Endothelial cell (in vitro differentiated cells): ENCODE measurements at places on chromosomes 16 and 17.

DNA sequence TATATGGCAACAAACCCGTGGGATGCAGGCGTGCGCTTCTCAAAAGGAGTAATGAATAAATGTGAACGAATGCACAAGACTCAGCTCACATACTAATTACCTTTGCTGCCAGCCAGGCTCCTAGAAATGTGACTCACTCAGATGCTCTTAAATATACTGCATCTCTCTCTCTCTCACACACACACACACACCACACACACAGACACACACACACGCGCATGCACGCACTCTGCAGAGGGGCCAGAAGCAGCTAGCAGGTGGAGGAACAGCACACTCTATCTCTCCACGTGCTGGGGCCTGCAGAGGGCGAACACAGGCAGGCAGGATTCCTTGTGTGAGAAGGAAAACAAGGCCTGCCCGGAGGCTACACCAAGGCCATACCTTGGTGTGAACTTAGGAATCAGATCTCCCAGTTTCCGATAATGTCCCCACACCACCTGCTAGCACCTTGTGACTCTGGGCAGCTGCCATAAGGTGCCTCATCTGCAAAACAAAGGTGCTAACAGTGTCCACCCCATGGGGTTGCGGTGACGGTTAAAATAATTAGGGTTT, 5.3 kb downstream of the GPRC5B start:
- no peak for DNase-seq

DNA sequence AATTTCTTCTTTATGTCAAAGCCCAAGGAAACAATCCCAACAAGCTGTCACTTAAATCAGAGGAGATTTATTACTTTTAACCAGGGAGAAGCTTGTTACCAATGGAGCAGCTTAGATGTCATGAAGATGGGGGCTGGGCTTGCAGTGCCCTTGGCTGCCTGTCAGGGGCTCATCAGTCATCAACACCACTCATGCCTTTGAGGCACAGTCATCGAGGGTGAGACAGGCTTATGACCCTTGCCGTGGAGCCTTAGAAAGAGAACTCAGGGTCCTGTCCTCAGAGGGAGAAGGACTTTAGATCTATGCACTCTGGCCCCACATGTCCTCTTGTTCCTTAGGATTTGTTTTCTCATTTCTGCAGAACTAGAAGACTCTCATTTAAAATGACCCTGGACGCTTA, 318.3 kb downstream of the CBLN1 start:
- DNase-seq: no peak

DNA sequence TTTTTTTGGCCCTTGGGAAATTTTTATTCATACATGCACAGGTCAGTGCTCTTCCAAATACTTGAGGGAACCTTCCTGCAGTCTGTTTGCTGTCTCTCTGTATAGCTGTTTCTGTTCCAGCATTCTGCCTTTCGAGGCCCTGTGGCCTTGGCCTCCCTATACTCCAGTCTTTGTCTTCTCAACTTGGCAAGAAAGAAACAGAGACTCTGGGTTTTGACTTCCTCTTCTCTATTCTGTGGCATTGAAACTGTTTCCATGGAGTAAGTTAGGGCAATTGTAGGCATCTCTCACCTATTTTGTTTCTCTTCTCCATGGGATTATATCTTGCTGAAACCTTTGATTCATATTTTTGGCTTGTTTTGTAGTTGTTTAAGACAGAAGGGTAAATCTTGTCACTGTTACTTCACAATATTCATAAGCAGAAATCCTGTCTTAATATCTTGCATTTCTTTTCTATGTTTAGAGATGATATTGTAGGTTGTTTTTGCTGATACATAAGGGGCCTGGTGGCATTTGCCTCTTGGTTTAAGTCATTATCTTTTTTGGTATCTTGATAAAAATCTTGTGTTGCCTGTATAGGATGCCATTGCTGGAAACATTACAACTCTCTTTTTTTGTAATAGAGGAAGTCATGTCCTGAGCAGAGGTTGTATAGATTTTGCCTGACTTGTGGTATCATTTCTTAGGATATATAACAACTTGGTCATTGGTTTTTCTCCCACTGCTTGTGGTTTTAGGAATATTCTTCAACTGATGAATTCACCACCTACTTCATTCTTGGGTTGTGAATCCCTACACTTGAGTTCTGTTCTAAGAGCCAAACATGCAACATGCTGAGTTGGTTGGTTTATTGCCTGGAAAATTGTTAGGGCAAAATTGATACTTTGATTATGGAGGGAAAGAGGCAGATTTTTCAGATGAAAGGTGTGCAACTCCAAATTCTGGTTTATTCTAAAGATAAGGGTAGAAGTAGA, 168.6 kb downstream of the FTO start:
- DNase-seq: no peak

DNA sequence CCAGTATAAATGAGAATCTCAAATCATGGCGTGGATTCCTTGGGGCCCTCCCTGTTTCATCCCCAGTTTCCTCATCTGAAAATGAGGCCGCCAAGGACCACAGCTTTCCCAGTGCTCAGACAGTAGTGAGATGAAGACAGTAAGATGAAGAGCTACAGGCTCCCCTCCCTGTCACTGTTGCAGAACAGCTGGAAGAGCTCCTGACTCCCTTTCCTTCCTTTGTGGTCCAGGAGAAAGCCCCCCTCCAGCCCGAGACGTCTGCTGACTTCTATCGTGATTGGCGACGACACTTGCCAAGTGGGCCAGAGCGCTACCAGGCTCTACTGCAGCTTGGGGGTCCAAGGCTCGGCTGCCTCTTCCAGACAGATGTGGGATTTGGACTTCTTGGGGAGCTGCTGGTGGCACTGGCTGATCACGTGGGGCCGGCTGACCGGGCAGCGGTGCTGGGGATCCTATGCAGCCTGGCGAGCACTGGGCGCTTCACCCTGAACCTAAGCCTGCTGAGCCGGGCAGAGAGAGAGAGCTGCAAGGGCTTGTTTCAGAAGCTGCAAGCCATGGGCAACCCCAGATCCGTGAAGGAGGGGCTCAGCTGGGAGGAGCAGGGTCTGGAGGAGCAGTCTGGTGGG, 3.0 kb upstream of the EFTUD2 start:
- DNase-seq: no peak

DNA sequence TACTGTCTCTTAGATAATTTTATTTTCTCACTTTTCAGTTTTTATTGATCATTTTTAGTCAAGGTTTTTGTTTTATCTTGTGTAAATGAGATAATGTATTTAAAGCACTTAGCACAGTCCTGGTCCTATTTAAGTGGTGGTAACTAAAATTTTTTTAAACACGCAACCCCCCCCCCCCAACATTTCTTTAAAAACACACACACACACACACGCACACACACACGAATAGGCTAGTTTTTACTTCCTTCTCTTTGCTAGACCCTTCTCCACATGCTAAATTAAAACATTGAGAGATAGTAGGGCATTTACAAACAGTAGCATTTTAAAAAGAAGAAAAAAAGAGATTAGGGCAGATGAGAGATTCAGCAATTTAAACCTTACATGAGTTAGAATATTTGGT, 5.0 kb downstream of the NFATC3 start:
- no peak for DNase-seq

GRCh38 chr17:10072556-10073425, 125.6 kb downstream of the GAS7 start:
- no peak for DNase-seq

GRCh38 chr16:16915771-16916170, 536.8 kb downstream of the NPIPA7 start:
- no peak for DNase-seq

DNA sequence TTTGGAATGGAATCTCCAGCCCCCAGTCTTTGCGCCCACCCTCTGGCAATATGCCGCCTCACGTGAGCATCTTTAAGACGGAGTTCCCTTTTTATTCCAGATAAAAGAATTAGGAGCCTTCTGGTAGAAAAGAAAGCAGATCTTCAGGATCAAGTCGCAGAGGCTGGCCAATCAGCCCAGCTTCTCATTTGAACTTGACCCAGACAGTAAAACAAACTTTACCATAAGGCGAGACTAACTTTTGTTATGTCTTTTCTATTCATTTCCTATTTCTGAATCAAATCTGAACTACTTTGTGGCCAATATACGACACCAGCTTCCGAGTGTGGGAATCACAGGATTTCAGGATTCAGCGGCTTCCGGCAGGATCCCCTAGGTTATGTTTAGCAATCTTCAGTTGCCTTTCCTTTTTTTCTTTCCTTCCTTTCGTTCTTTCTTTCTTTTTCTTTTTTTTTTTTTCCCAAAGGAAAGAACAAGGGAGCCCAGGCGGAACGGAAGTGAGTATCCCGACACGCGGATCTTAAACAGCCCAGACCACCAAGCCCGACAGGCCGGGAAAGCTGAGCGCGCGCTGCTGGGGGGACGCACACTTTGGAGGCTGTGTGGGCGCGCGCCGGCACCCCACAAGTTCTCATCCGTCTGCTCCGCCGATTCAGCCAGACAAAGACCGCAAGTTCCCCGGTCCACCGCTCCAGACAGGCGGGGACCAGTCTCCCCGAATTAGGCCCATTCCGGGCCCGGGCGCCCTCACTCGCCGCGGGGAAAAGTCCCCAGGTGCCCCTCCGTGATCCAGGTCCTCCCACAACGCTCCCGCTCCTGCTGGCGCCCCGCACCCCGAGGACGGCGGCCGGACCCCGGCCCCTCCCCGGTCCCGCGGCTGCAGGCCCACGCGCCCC, 633 bp downstream of the TBC1D16 start:
- peak; percentile 39 for DNase-seq

DNA sequence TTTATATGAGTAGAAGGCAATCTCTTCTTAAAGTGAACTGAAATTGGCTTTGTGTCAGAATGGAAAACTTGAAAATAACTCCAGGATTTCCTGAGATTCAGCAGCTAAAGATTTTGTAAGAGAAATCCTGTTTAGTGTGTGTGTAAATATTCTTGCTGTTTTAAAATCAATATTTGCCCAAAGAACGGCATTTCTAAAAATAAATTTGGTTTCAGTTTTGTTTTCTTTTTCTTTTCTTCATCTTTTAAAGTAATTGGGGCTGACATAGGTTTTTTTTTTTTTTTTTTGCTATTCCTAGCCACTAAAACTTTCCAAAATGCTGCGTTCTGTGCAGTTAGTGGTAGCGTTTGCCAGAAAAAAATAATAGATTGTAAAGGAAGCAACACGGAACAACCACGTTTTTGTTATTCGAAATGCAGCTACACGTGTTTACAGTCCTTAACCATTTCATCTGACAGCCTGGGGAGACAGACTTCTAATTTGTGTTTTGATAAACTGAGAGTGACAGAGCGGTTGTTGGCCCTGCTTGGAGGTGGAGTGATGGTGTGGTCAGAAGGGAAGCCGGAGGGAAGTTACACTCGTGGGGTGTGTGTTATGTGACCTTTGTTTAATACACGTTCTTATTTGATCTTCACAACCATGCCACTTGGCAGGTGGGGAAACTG, 21.6 kb upstream of the SMPD3 start:
- DNase-seq: no peak

GRCh38 chr16:30601966-30602365, 8.2 kb downstream of the ZNF689 start:
- DNase-seq: no peak

- no peak for DNase-seq
These were observed 27.8 kb downstream of the AXIN1 start for GRCh38 chr16:324451-325334.
